ENCODE measurements at places on chromosomes 7 and 10.

GRCh38 chr7:45919993-45920459 is 1.0 kb downstream of the IGFBP3 start:
- DNase-seq: no peak

DNA sequence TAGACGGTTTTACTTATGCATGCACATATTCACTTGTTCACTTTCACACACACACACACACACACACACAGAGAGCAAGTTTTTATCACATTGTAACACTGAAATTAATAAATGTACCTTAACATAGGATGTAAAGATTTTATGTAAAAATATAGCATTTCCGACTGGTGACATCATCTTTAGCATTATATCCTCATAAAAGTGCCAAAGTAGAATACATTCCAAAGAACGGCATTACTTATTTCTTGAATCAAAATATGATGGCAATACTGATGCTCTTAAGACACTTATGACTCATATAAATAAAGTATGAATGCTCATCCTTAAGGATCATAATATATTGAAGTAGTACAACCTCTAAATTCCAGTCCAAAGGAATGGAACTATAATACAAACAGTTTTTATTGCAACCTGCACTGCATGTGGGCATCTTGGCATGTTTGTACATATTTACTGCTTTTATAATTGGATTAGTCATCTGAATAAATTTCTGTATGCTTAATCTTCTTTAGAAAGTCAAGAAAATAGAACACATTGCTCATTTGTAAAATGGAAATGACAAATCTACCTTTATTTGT is 290.0 kb upstream of the SEMA3A start:
- no peak for DNase-seq

GRCh38 chr7:105675934-105676371 is 94.7 kb upstream of the EFCAB10 start:
- DNase-seq: peak; percentile 19

- no peak for DNase-seq
Observed at GRCh38 chr10:118692872-118693271, 61.9 kb downstream of the CACUL1 start.

DNA sequence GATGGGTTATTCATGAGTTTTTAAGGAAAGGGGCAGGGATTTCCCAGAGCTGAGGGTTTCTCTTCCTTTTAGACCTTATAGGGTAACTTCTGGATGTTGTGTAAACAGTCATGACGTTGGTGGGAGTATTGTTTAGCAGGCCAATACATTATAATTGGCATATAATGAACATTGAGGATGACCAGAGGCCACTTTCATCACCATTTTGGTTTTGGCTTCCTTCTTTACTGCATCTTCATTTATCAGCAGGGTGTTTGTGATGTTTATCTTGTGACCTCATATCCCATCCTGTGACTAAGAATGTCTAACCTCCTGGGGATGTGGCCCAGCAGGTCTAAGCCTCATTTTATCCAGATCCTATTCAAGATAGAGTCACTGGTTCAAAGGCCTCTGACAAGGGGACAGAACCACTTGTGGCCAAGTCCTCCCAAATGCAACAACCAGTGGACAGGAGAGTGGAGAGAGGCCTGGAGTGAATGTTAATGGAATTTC is 77.3 kb upstream of the RPA3 start:
- no peak for DNase-seq

DNA sequence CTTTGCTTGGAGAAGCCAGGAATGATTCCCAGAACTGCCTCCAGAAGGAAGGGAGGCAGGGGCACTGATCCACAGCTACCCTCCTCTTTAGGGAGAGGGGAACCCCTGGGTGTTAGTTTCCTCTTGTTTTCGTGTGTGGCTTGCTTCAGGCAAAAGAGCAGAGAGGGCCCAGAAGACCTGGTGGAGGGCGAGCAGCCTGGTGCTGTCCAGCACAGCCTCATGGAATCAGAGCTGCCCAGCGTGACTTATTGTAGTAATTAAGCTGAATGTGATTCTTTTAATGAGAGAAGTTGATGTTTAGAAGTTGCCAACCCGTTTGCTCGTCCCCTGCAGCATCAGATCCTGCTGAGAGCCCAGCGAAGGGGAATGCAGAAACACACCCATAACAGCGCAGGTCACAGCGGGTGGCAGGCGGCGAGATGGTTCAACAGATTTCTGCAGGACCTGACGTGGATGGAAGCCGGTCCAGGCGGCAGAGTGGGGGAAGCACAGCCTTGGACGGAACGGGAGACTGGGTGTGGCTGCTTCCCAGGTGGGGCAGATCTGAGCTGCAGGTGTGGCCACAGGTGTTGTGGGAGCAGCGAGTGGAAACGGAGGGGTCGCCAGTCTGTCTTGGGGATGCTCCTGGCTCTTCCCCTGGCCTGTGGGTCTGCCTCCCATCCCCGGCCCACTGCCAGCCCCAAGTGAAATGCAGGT is 53.7 kb upstream of the SHH start:
- no peak for DNase-seq

Measured in activated naive CD4-positive, alpha-beta T cell (primary cell).